ENCODE measurements at places on chromosomes 11 and 22. TPM values are rescaled to one million over a fixed set of nuclear protein-coding genes. Genes with fewer than 3 reads are reported as not detected.
A peak's percentile ranks its signal among the peaks of the same experiment; 100 is the strongest.

GRCh38 chr11:35605706-35606105 lies 12.6 kb upstream of the FJX1 start:
- no peaks in the 10 kb centered on the region for H3K36me3 ChIP-seq
- H3K27ac ChIP-seq = no peak overlapping the region
- no peak for DNase-seq
- H3K4me1 ChIP-seq = peaks cover 22% of the 10 kb centered on the region

GRM5 gene
- not detected for total RNA-seq

GRCh38 chr22:44278243-44279068 lies 34.3 kb downstream of the SHISAL1 start:
- peaks cover 19% of the 10 kb centered on the region for H3K4me1 ChIP-seq
- H3K4me3 ChIP-seq = no peak overlapping the region
- no peak overlapping the region for H3K27ac ChIP-seq
- no peaks in the 10 kb centered on the region for H3K36me3 ChIP-seq
- H3K27me3 ChIP-seq = no peaks in the 10 kb centered on the region

GRCh38 chr11:122089111-122089510 lies 26.9 kb downstream of the BLID start:
- H3K4me1 ChIP-seq = peaks cover 16% of the 10 kb centered on the region
- no peak overlapping the region for H3K27ac ChIP-seq
- no peak overlapping the region for H3K4me3 ChIP-seq
- DNase-seq = no peak
- peaks cover 35% of the 10 kb centered on the region for H3K36me3 ChIP-seq

MS4A6A gene
- total RNA-seq = not detected

LARGE2 gene
- total RNA-seq = 10.9 TPM

DNA sequence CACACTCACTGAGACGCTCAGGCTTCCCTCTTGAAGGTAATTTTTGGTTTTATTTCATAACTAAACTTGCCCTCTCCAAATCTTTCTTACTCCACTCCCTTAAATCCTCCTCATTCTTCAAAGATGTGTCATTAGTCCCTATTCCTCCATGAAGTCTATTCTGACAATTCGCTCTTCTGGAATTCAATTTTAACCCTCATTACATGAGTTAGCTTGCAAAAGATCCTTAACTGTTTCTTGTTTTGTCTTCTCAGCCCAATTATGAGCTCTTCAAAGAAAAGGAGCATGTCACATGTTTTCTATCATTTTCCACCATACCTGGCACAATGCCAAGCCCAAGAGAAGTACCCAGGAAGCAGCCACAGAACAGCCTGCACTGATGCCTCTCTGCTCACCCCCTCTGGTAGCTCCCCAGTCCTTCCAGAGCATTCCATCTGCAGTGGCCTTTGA lies 13.0 kb downstream of the GALNT18 start:
- no peak overlapping the region for H3K27ac ChIP-seq
- H3K36me3 ChIP-seq = no peaks in the 10 kb centered on the region
- no peak overlapping the region for H3K4me3 ChIP-seq
- DNase-seq = peak; percentile 20

PTPRCAP gene
- total RNA-seq = 0.56 TPM

MMP12 gene
- 0.19 TPM for total RNA-seq

DNA sequence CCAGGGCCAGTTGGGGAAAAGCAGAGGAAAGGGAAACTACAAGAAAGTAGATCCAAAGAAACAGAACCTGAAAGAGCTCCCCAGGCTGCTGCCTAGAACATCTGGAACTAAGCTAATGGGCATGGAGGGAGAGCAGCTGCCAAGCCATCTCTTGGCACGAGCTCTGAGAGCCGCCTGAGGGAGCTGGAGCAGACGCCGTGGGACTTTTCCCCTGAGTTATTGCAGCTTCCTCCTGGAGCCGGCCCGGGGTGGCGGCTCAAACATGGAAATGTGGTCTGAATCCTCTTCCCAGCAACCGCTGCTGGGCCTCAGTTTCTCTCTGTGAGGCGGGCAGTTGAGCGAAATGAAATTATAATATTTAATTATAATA lies 41.8 kb downstream of the LIF start:
- DNase-seq = peak; percentile 54
- H3K36me3 ChIP-seq = no peaks in the 10 kb centered on the region
- peaks cover 7% of the 10 kb centered on the region for H3K4me1 ChIP-seq
- no peak overlapping the region for H3K27ac ChIP-seq

MYRF gene
- 11.2 TPM for total RNA-seq

DNA sequence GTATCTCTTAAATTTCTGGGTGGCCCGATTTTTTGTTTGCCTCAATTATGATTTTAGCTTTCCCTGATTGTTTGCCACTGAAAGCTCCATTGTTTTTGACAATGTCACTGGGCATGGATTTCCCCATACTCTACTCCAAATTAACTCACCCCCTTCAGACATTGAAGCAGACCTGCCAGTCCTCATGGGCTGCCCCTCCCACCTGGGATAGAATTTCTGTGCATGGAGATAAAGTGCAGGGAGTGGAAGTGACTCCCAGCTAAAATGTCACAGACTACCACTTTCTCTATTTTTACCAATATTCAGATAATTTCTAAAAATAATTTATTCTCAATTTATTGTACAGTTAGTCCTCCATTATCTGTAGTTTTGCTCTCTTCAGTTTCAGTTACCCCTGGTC lies 79.1 kb upstream of the CLPB start:
- no peak for DNase-seq
- H3K4me1 ChIP-seq = no peaks in the 10 kb centered on the region
- no peaks in the 10 kb centered on the region for H3K27me3 ChIP-seq
- no peak overlapping the region for H3K4me3 ChIP-seq
- H3K36me3 ChIP-seq = no peaks in the 10 kb centered on the region

- H3K36me3 ChIP-seq = no peaks in the 10 kb centered on the region
- peaks cover 14% of the 10 kb centered on the region for H3K4me1 ChIP-seq
Measured at GRCh38 chr11:123469586-123469985, 39.5 kb downstream of the GRAMD1B start.

SNRPD3 gene
- total RNA-seq = 220 TPM

TRPT1 gene
- total RNA-seq = 59.6 TPM

MLC1 gene
- 0.37 TPM for total RNA-seq

DNA sequence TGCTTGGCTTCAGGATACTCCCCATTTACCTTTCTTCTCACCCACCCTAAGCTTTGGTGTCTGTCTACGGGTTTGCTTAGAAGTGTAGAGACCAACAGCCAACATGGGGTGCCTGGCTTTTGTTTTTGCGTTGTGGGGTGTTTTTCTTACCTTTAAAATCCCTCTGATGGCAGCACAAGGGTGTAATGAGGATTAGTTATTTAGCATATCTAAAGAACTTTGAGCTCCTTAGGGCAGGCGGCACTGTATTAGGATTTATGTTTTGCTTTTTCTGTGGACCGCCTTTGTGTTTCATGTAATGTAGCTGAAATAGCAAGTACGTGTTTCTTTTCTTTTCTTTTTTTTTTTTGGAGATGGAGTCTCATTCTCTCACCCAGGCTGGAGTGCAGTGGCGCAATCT lies 8.9 kb downstream of the AP2A2 start:
- H3K27ac ChIP-seq = no peak overlapping the region
- DNase-seq = no peak
- no peaks in the 10 kb centered on the region for H3K36me3 ChIP-seq
- H3K27me3 ChIP-seq = no peaks in the 10 kb centered on the region

CCDC87 gene
- 1.1 TPM for total RNA-seq

DNA sequence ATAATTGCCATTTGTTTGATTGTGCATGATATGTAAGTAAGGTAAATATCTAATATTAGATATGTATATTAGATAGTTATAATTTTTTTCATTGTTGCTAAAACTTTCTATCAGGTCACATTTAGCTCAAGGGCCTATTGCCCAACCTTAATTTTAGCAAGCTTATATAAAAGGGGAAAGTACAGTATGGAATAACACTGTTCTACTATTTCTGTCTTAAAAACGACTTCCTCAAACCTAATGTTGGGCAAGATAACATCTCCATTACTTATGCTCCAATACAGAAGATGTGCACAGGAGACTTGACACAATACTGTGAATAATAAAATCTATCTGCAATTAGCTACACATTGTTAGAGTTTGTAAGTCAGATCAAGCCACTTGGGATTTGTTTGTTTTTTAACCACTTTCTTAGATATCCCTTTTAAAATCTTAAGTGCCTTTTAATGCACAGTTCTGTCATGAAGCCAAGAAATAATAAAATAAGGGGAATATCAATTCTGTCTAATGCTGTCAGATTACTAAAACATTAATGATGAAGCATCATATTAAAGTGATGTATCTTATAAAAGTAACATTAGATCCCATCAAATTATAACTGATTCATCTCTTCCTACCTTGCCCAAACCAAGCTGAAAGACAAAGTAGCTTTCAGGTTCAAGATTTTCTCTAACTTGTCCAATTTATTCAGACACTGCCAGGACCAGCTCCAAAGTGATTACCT lies 98.1 kb downstream of the SIK3 start:
- H3K4me3 ChIP-seq = no peak overlapping the region
- peaks cover 10% of the 10 kb centered on the region for H3K4me1 ChIP-seq
- H3K27me3 ChIP-seq = no peaks in the 10 kb centered on the region
- no peaks in the 10 kb centered on the region for H3K36me3 ChIP-seq
- DNase-seq = no peak
- no peak overlapping the region for H3K27ac ChIP-seq

SLC7A4 gene
- not detected for total RNA-seq

HBG1 gene
- not detected for total RNA-seq
